ENCODE measurements at places on chromosomes 7 and 10.

- DNase-seq, result no peak
Measured at GRCh38 chr7:134787720-134788119, 8.3 kb downstream of the CALD1 start.

DNA sequence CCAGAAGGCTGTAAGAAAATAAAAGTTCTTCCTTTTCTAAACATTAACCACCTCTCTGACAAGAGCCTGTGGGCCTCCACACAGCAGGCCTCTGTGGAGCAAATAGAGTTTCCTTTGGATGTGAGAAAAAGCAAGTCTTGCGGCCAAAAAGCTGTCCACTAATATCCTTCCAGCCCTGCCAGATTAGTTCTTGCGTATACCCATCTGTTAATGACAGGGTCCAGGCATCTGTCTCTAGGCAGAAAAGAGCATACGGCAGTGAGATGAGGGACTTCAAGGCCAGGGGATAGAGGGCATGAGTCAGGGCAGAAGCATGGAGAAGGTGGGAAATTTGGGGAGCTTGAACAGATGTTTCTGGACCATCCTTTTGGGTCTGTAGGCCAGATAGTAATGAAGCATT, 164.9 kb downstream of the NSUN6 start:
- no peak for DNase-seq

- DNase-seq, result no peak
Measured at GRCh38 chr7:123792547-123792946, 43.7 kb upstream of the WASL start.

DNA sequence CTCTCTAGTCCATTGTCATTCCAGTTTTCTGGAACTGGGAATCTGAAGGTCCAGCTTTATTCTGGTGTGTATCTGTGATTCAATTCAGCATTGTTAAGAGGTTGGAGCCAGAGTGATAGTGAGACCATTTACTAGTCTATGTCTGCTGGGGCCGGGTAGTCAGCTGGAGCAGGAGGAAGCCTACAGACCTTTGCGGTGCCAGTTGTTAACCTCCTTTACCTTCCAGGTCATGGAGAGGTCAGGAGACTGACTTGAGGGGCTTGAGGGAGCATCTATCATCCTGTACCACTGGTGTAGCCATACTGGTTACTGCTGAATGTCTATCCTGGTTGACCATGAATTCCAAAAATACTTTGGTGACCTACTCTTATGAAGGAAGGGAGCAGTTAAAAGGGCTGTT, 9.2 kb upstream of the CSTF2T start:
- no peak for DNase-seq

GRCh38 chr7:4109481-4110110, 572.5 kb upstream of the FOXK1 start:
- DNase-seq, result no peak

DNA sequence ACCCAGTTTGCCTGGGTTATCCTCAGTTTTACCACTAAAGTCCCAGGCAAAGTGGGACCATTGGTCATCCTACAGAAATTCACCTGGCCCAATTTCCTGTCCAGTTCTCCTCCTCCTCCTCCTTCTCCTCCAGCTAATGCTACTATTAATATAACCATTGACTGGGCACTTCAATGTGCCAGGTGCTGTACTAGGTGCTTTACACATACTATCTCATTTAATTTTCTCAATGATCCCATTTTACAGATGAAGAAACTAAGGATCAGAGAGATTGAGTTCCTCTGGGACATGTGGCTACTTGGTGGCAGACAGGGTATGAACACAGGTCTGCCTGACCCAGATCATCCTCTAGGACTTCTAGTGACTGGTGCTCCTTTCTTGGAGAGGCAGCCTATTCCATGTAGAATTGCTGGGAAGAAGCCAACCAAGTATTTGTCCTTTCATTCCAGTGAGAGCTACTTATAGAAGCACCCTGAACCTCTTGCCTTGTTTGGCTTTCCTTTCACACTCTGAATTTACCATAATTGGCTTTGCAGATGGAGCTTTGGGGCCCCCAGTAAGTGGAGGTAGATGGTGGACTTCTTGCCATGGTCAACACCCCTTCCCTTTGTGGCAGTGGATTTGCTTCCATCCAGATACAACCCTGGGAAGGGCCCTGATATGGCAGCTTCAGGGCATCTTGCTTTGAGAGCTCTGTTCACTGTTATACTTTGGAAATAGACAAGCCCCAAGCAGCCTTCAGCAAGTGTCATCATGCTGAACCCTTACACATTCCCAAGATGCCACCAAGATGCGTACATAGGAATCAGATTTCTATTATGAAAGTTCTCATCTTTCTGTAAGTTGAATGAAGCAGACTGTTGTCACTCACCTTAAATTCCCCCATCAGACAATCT, 78.7 kb downstream of the MYOF start:
- DNase-seq, result no peak

Measured in HFFc6 (cell line).